ENCODE measurements at places on chromosomes 16 and 17. TPM values are rescaled to one million over a fixed set of nuclear protein-coding genes. Genes with fewer than 3 reads are reported as not detected.

- no peak for DNase-seq
Measured at GRCh38 chr16:4096509-4096908, 19.7 kb downstream of the ADCY9 start.

DNA sequence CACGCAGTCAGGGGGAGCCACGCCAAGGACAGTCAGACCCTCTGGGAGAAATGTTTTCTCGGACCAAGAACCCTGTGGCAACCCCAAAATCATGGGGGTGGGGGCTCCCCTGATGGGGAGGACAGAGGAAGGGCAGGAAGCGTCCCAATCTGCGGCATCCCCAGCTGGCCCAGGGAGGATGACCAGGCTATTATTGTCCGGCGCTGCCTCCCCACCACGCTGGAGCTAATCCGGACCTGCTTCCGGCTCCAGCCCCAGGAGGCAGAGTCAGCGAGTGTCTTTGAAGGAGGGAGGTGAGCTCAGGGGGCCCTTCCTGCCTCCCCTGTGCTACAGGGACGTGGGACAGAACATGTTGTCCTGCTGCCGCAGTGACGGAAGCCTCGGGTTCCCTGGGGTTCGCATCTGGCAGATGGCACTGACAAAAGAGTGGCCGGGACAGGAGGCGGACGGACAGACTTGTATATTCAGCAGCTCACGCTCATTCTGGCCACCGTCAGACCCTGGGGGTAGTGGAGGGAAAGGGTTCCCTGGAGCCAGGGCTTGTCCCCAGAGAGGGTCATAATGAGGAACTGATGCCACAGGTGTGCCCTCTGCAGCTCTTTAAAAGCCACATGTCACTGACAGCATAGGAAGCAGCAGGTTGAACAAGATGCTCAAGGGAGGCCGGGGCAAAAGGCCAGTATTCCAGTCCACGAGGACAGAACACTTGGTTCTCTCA is 54.3 kb upstream of the CDC42EP4 start:
- no peak for DNase-seq

GRCh38 chr17:77829843-77830799 is 128.4 kb upstream of the TNRC6C start:
- peak; percentile 18 for DNase-seq

GRCh38 chr16:2843526-2843925 is 13.4 kb downstream of the ZG16B start:
- DNase-seq, result no peak

- DNase-seq, result peak; percentile 16
Measured at GRCh38 chr17:1999557-2000251, 25.4 kb downstream of the RTN4RL1 start.

DNA sequence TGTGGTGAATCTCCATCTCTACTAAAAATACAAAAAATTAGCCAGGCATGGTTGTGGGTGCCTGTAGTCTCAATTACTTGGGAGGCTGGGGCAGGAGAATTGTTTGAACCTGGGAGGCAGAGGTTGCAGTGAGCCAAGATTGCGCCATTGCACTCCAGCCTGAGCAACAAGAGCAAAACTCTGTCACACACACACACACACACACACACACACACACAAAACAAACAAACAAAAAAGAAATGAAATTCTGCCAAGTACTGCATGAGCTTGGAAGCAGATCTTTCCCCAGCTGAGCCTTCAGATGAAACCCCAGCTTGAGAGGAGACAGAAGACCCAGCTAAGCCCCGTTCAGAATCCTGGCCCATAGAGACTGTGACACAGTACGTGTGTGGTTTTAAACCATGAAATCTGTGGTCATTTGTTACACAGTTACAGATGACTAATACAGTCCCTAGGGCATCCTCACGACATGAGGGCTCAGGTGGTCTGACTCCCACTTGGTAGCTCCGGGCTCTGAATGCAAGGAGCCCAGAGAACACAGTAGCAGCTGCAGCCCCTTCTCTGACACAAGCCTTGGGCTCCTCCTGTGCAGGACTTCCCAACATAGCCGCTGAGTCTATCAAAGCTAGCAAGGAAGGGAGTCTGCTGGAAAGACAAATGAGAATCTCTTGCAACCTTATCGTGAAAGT is 132.8 kb downstream of the SEC14L1 start:
- peak; percentile 41 for DNase-seq

DNA sequence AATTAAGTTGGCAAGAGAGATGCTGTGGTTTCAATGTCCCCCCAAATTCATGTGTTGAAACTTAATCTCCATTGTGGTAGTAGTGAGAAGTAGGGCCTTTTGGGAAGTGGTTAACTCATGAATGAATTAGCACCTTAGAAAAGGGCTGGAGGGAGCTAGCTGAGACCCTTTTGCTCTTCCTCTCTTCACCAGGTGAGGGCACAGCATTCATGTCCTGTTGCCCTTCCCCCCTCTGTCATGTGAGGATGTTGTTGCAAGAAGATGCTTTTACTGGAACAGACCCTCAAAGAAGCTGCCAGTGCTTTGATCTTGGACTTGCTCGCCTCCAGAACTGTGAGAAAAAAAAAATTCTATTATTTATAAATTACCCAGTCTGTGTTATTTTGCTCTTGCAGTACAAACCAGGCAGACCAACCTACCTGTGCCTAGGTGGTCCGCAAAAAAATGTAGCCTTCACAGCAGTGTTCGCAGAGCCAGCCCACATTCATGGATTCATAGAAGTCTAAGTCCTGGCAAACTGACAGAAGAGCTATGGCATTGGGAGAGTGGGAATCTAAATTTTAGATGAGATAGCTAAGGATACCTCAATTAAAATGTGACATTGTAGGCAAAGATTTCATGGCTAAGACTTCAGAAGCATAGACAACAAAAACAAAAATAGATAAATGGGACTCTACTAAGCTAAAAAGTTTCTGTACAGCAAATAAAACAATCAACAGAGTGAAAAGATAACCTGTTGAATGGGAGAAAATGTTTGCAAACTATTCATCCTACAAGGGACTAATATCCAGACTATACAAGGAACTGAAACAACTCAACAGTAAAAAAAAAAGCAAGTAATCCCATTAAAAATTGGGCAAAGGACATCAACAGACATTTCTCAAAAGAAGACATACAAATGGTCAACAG is 32.0 kb upstream of the ABCA5 start:
- DNase-seq, result no peak

DNA sequence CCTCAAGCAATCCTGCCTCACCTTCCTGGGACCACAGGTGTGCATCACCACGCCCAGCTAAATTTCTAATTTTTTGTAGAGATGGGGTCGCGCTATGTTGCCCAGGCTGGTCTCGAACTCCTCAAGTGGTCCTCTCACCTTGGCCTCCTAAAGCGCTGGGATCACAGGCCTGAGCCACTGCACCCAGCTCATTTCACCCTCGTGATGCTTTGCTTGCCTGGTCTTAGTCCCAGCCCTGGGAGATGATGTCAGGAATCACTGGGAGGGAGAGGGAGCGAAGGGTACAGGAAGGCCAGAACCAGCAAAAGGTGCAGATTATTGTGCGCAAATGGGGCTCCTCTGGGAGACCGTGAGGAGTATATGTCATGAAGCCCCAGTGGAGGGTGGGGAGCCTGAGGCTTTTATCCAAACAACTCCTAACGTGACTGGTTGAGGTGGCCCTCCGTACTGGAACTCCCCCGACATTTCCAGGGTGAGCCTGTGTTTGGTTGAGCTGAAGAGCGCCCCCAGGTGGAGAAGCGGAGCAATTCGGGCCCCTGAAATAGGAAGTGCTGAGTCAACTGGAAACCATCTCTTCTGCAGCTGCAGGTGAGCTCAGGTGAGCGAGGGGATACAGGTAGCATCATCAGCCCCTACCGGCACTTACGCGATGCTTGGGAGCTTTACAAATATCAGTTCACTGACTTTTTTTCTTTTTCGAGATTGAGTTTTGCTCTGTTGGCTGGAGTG is 41.2 kb upstream of the HAPSTR1 start:
- no peak for DNase-seq

GRCh38 chr16:63717806-63718205 is 1404.1 kb downstream of the CDH11 start:
- no peak for DNase-seq

DNA sequence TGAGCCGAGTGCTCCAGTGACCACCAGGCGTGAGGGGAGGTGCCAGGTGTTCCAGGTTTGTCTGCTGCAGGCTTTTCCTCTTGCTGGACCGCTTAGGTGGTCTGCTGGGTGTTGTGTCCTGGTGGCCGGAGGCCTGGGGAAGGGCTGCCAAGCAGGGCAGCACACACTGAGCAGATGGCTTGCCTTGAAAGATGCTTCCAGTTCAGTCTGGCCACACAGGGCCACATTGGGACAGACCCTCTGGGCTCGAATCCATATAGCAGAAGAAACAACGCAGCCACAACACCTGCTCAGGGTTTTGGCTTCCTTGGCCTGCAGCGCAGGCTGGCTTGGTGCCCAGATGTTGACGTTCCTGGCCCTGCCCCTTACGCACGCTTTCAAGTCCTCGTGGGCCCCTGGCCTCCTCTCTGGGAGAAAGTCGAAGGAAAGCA is 24.8 kb downstream of the GINS2 start:
- no peak for DNase-seq

DNA sequence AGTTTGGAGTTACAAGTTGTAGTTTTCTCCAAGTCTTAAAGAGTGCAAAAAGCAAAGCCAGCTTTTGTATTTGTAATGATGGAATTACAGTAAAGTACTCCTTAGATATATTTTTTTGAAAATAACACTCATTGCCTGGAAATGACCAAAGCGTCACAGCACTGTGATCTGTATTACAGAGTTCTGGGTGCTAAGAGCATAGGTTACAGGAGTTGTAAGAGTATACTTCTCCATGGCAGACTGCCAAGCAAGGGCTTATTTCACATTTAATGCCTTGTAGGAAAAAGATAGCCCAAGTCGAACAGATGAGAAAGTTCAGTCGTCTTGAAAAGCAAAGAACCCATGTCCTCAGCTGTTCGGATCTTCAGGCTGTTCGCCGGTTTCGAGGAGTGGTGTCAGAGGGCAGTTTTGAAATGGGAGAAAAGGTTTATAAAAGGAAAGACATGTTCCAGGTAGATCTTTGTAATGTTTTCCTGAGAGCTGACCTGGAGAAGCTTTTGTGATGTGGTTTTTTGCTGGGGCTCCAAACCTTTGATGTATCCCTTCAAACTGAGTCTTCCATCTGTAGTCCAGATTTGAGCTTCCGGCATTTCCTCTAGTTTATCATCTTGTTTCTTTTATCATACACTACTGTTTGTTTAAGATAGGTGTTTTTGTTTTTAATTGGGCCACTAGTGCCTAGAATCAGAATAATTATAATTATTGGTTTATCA is 41.3 kb downstream of the ERCC4 start:
- DNase-seq, result peak; percentile 19

GRCh38 chr16:87942680-87943079 is 6.4 kb upstream of the CA5A start:
- DNase-seq, result no peak

DNA sequence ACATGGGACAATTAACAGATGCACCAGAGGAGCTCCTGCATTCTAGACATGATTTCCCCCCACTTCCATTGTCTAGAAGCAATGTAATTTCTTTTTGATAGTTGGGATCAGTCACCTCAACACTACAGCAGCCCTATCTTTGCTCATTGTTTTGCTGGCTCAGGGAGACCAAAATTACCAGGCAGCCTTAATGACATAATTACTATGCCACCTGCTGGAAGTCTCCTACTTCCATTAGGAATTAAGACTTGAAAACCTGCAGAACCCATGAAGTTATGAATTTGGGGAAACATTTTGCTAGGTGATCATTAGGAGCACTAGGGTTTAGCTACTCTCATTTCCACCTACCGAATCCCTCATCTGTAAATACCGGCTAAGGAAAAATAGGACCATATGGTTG is 312.0 kb upstream of the CA10 start:
- DNase-seq, result no peak

DNA sequence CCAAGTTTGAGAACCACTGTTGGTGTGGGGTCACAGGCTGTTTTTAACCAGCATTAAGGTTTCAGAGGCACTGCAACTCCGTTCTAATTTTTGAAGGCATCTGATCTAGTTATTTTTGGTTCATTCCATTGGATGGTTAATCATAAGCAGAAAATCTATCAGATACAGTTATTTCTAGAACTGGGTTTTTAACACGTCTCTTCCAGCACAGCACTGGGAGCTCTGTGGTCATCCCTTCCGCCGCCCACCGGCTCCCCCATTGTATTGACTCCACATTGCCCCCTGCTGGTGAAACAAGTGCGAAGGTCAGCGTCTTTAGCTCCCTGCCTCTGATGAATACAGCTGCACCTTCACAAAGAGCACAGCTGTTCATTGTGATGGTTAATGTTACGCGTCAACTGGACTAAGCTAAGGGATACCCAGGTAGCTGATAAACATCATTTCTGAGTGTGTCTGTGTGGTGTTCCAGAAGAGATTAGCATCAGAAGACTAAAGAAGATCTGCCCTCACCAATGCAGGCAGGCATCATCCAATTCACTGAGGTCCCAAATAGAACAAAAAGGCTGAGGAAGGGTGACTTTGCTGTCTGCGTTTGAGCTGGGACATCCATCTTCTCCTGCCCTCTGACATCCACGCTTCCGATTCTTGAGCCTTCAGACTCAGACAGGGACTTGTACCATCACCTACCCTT is 8.5 kb downstream of the CCL18 start:
- DNase-seq, result no peak

- no peak for DNase-seq
Measured at GRCh38 chr17:17088541-17089525, 46.6 kb downstream of the MPRIP start.

- DNase-seq, result no peak
Measured at GRCh38 chr16:52613508-52613907, 66.6 kb upstream of the TOX3 start.

DNA sequence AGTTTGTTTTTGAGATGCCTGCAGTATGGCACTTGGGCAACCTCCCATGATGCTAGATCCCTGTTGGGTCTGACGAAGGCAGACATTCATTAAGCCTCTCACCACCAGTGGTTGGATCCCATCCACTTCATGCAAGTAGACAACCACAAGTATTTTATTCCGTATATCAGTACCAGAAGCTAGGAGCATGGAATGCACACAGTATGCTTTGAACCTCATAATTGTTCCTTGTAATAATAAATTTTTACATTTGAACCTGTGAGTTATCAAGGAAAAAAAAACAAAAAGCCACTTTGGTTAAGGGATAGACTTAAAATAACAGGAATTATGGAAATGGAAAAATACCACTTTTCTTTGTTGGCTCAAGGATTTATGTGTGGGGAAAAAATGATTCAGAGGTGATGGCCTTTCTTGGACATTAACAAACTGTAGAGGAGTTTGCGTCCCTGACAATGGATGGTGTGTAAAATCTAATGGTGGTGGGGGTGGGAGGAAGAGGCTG is 107.1 kb upstream of the KCNJ16 start:
- peak; percentile 23 for DNase-seq

DNA sequence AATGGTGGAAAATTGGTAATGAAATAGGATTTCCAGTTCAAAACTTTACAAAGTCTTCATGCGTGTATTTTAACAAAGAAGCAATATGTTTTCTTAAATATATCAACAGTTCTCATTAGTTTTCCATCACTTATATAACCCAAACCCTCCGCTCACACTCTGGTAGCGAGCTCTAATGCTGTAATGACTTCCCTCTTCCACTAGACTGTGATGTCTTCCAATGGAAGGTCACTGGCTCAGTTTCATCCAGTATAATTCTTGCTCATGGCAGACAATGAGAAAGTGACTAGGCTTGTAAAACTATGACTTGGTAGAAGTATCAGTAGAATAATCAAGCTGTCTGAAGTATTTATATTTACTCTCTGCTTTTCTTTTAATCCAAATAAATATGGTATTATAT is 32.8 kb downstream of the NETO2 start:
- no peak for DNase-seq

CLEC18B gene
- total RNA-seq, result 10.2 TPM

COG1 gene
- total RNA-seq, result 25.2 TPM

ABCA6 gene
- total RNA-seq, result not detected

CMTM1 gene
- total RNA-seq, result 6.2 TPM

OR4D2 gene
- not detected for total RNA-seq

AIPL1 gene
- not detected for total RNA-seq

APOBR gene
- 0.05 TPM for total RNA-seq
